Stimulated activated CD4-positive, alpha-beta T cell treated with anti-CD3 and anti-CD28 coated beads, TNF-alpha, amount 100 ng/mL, for 24 hours (primary cell): ENCODE measurements at places on chromosomes 7 and 10.
A peak's percentile ranks its signal among the peaks of the same experiment; 100 is the strongest.

- DNase-seq: no peak
These were observed 23.5 kb downstream of the ASB4 start for GRCh38 chr7:95509199-95509598.

DNA sequence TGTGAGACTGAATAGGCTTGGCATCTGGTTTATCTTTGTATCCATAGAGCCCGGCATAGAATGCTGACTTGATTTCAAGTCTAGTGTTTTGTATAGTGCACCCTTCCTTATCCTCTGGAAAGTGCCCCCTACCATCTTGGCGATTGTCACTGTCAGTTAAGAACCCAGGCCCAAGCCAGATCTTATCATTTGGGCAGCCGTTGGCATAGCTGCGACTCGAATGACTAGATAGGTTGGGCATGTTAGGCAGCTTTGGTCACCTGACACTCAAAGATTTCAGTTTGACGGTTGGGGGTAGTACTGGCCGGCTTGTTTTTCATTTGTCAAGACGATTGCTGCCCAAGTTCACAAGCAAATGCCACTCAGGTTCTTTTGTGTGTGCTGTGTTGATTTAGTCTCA lies 6.6 kb downstream of the NIPSNAP2 start:
- no peak for DNase-seq

DNA sequence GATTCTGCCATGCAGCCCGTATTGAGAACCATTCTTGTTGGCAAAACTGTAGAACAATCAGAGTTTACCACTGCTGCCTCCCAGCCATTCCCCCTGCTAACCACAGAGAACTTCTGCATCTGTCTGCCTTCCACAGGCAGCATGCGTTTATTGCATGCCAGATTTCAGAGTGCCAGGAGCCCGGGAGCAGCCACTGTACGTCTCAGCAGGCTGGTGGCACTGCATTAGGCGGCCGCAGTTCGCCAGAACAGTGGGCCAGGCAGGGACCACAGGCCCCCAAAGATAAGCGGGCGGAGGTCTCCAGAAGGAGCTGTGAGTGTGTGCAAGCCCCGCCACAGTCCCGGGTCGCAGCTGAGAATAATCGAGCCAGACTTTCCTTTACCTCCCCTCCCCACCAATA lies 31.8 kb downstream of the ZNF467 start:
- DNase-seq: no peak

DNA sequence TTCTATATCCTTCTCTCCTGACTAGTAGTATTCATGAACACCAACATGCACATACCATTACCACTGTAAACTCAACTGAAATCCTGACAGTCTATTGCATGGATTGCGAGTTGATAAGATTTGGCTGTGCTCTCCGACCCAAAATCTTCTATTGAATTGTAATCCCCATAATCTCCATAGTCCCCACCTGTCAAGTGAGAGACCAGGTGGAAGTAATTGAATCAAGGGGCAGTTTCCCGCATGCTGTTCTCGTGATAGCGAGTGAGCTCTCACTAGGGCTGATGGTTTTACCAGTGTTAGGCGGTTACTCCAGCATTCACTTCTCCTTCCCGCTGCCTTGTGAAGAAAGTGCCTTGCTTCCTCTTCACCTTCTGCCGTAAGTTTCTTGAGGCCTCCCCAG lies 261.8 kb downstream of the PHF14 start:
- no peak for DNase-seq

- no peak for DNase-seq
These were observed 1.2 kb downstream of the FOXK1 start for GRCh38 chr7:4683043-4683883.

GRCh38 chr10:127536972-127537760 lies 11.9 kb upstream of the NPS start:
- DNase-seq: no peak

DNA sequence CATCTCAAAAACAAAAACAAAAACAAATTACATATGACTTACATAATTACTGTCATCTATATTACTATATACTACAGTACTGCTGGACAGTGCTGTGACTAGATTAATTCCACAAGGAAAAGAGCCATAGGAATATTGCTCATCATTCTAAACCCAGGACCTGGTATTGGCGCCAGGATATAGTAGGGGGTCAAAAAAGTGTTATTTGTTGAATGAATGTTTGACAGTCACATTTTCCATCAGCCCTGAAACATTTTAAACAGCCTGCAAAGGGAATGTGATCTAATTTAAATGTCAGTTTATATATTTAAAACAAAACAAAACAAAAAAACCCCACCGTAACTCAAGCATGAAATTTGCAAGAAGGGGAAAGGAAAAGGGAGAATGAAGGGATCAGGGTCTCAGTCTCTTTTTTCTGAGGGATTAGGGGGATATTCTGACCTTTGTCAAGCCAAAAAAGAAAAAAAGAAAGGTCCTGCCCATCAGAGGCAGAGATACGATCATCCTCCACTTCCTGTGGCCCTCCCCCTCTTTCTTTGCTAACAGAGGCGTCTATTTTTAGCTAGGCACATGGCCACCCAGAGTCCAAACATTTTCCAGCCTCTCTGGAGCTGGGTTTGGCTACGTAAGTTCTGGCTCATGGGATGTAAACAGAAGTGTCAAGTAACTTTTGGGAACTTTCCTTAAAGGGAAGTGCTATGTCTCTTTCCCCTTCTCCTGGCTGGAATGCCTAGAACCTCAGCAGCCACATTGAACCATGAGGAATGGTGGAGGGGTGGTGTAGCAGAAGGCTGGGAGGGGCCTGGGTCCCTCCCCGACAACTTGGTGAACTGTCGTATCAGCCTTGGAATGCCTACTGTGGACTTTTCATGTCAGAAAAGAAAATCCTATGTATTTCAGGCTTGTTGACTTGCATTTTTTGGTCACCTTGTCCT lies 44.6 kb upstream of the DLG5 start:
- DNase-seq: no peak

GRCh38 chr7:46109437-46109836 lies 188.4 kb upstream of the IGFBP3 start:
- no peak for DNase-seq

GRCh38 chr10:9051328-9051974 lies 997.0 kb downstream of the GATA3 start:
- no peak for DNase-seq

DNA sequence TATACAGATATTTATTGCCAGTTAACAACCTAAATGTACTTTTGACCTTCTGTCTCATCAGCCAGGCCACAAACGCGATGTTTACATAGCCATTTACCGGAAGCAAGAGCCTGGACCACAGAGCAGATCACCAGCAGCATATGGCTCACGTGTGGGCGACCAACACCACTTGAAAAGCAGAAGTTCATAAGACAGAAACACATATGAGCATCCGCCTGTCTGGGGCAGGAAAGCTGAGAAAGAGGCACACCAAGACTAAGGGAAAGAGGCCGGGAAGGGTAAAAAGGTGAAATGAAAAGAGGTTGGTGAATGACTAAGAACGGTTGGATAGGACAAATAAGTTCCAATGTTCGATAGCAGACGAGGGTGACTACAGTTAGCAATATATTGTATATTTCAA lies 1.3 kb downstream of the ABCB1 start:
- peak; percentile 31 for DNase-seq
